ENCODE measurements at places on chromosomes 2 and 18. TPM values are rescaled to one million over a fixed set of nuclear protein-coding genes. Genes with fewer than 3 reads are reported as not detected.

DNA sequence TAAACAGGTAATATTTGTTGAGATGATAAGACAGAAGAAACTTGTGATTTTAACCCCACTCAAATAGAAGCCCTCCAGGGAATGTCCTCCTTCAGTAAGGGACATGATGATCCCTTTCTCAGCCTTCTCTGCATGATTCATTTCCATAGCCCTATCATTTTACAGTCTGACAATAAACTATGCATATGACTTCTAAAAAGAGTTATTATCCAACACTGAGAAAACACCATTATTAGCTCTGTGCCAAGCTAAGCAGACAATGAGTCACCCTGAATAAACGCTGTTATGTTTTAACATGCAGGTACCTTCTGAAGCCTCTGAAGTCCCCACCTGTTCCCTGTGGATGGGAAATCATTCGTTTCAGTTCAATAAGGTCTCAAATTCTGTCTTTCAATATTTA lies 54.7 kb downstream of the DTNB start:
- DNase-seq: no peak

- DNase-seq: no peak
Observed at GRCh38 chr2:80655265-80655664, 350.7 kb upstream of the LRRTM1 start.

GRCh38 chr2:190123956-190124355 lies 61.4 kb upstream of the MSTN start:
- DNase-seq: no peak

- DNase-seq: no peak
Observed at GRCh38 chr2:190859347-190860297, 21.0 kb upstream of the GLS start.

GRCh38 chr2:159297042-159297707 lies 10.7 kb upstream of the WDSUB1 start:
- DNase-seq: no peak

DNA sequence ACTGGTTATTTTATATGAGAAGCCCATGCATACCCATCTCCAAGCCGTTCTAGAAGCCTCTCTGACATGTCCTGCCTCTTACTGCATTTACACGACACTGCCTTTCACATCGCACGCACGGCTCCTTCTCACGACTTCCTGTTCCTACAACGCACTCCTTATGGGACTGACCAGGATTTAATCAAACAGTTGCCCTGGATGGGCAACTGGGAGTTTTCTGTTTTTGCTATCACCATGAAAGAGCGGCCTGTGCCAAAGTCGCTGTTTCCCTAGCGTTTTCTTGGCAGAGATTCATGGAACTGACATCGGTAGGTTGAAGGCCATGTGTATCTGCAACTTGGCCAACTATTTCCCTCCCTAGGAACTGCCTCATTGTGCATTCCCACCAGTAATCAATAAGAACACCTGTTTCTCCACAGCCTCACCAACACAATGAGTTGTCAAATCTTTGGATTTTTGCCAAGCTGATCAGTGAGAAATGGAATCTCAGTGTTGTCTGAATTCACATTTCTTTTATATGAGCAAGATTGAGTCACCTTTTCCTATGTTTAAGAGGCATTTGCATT lies 97.2 kb upstream of the OTOS start:
- DNase-seq: no peak

DNA sequence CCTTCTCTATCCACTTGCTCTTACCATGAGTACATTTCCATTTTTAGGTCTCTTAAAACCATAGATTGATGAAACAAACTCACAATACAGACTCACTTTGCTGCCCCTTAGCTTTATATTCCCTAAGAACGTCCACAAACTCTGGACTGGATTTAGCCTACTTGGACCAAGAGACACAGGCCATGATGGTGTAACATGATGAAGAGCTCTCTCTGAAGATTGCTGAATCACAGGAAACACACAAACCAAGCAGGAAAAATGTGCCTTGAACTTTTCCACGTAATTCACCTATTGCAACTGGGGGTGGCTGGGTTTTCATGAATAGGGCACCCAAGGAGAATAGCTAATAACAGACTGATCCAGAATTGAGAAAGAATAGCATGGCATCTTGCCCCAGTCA lies 201.7 kb upstream of the RBBP8 start:
- DNase-seq: no peak

The CFAP65 gene
- total RNA-seq: not detected

The SLC16A14 gene
- 3.4 TPM for total RNA-seq

The NR4A2 gene
- total RNA-seq: 8.9 TPM

The LYPD1 gene
- not detected for total RNA-seq
